Activated CD4-positive, CD25-positive, alpha-beta regulatory T cell treated with anti-CD3 and anti-CD28 coated beads, Interleukin-2, amount 50 U/mL, for 24 hours (primary cell): ENCODE measurements at places on chromosomes 2 and 18.

DNA sequence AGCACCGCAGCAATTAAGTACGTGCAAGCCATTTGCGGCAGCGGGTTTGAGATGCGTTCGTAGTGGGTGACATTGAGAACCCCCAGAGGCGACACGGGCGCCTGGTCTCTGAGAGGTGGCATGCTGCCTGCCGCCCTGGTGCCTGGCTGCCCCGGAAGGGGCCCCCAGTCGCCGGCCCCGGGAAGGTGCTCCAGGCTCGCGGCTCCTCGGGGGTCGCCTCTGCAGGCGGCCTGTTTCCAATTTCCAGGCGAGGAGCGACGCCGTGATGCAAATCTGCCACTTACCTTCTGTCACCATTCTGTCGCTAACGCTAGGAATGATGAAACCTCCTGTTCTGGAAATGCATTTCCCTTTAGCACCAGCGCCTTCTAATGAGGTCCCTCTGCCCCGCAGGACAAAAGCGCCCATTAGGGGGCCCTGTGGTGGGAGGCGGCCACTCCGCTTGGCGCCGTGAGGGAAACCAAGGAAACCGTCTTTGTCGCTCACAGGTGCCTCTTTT lies 13.0 kb downstream of the KIF5C start:
- ATAC-seq: no peak

- no peak for ATAC-seq
These were observed 37.9 kb downstream of the ODC1 start for GRCh38 chr2:10410001-10410822.

GRCh38 chr2:10774394-10774793 lies 38.2 kb downstream of the PDIA6 start:
- no peak for ATAC-seq

GRCh38 chr2:62789918-62790317 lies 84.4 kb downstream of the EHBP1 start:
- no peak for ATAC-seq

- ATAC-seq: peak; percentile 64
These were observed 81.1 kb upstream of the ZNF397 start for GRCh38 chr18:35159782-35160181.

DNA sequence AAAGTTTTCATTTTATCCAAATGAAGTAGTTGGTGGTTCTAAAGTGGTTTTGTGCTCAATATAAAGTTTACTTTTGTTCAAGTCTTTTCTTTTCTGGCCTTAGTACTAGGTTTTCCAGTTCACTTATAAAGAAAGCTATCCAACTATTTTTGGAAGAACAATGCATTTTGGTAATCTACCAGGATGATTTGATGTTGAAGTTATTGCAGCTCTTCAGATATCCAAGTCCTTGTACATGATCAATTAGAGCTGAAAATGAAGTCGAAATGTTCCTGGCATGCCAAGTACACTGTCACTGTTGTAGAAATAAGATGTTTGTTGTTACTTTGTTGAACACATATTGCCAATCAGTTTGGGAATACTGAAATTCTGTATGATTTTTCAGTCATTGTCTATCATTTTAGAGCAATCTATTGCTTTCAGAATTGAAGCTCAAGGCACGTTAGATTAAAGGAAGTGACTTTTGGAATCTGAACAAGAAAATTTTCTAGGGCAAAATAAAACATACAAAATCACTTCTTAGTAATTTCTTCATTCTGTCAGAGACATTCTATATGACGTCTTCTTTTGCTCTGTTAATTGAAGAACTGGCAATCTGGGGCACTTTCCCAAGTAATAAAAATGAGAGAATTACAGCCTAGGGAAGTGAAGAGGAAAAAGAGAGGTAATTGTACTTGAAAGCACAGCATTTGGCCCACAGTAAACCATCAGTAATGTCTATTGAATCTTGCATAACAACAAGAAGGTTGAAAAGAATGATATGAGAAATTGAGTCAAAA lies 232.3 kb downstream of the MREG start:
- ATAC-seq: no peak

- no peak for ATAC-seq
These were observed 514 bp downstream of the BCL2L11 start for GRCh38 chr2:111121028-111121827.

- ATAC-seq: peak; percentile 53
These were observed 27.8 kb downstream of the DNMT3A start for GRCh38 chr2:25313711-25314513.

- ATAC-seq: no peak
These were observed 2.5 kb downstream of the MSTN start for GRCh38 chr2:190060019-190060418.

DNA sequence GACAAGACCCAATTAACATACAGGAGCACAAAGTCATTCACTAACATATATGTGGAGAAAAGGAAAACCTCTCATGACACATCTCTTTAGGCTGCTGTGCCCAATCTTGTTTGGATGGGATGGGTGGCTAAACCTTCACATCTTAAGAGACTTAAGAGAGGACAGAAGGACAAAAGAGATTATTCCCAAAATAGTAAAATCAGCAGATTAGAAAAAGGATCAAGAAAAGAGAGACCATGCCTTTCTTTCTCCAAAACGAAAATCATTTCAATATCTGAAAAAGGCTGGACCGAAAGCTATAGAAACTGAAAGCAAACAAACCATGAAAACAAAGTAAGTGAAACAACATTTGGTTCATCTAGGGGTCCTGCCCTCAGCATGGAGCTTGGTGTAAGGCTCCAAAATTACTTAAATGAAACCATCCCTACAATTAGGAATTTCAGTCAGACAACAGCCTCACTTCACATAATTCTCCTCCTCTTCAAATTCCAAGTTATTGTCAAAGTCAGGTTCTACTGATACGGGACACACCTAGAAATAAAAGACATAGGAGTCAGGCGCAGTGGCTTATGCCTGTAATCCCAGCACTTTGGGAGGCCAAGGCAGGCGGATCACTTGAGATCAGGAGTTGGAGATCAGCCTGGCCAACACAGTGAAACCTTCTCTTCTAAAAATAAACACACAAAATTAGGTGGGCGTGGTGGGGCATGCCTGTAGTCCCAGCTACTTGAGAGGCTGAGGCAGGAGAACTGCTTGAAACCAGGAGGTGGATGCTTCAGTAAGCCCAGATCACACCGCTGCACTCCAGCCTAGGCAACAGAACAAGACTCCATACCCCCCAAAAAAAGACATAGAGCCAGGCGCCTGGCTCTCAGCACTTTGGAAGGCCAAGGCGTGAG lies 5.2 kb downstream of the STARD7 start:
- ATAC-seq: no peak

- ATAC-seq: peak; percentile 70
These were observed 12.6 kb upstream of the KCMF1 start for GRCh38 chr2:84958135-84959059.

GRCh38 chr18:11251891-11252270 lies 102.5 kb upstream of the PIEZO2 start:
- ATAC-seq: no peak

DNA sequence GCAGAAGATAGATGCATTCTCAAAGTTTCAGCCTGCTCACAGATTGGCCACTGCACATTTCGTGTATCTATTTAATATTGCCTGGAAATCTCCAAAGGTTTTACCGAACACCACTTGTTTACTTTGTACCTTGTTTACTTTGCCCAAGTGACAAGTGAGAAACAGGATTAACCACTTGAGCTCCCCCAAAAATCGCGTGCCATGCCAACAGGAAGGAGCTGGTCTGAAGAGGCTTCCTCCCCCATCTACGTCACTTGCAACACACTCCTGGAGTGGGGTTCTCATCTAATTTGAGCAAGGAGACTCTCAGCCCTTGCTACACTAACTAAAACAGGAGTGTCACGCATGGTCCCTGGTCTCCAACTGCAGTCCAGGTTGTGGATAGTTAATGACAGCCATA lies 212.5 kb upstream of the TMEM200C start:
- no peak for ATAC-seq

GRCh38 chr18:10215446-10215845 lies 239.0 kb upstream of the APCDD1 start:
- no peak for ATAC-seq

DNA sequence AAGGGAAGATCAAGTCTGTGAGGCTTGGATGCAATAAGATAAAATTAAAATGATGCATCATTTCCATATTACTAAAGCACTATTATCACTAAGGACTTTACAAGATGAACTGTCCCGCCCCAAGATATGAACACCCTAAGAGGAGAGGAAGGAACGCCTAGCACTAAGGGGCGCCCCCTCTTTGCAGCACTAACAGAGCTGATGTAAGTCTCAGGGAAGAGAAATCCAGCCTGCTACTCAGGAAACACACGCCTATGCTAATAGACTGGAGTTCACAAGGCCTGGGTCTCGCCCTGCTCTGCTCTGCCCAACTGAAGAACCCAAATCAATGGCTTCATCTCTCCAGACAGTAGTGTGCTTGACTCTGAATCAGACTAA lies 6.1 kb downstream of the INO80C start:
- ATAC-seq: no peak

DNA sequence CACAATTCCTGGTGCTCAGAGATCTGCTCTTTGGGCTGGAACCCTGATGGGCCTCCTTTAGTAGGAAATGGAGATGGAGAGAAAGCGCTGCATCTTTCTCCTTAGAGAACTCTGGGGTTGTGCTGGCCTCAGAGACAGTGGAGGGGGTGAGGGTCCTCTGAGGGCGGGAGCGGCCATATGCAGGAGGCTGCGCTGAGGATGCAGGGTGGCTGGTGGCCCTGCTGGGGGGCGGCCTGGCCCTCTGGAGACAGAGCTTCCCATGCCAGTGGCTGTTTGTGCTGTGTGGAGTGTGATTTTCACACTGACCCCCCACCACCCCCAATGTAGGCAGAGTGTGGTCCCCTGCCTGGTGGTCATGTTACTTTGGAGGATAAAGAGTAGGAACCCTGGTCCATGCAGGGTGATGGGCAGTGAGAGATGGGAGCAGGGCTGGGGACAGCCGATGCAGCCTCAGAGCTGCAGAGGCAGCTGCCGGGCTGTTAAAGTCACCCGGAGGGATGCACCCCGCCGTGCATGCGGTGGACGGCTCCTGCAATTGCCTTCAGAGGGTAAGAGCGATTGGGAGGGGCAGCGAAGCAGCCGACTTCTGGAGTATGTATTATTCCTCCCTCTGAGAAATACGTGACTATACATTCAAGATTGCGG lies 194.6 kb downstream of the FAM210A start:
- ATAC-seq: no peak

DNA sequence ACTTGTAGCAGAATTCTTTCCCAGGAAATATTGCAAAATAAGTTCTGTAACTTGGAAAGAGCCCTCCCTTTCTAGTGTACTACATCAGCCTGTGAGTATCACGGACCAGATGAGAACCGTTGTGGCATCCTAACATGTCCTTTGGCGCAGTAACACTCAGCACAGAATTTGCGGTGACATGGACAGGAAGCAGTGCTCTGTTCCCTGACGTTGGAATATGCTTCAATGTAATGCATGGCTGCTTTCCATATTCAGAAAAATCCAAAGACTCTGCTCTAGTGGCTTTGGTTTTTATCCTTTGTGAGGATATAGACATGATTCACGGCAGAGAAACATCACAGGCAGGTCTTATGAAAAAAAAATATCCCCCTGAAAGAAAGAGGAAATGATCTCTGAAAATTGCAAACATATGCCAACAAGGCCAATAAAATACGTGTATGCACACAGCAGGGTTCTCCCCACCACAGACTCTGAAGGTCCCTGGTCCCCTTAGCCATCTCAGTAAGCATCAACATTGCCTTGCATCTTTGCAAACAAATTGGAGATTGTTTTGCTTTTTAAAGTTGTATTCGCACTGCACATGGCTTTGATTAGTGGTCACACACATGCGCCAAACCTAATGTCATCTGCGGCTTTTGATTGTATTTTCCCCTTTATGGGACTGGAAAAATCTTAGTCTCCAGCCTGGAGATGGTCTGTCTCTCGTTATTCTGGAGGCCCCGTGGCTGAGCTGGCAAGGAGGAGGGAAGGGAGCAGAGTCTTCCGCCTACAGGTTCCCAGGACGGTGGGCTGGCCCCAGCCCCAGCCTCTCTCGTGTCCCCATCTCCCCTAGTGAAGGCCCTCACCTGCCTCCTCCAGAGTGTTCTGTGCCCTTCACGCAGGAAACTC lies 122.9 kb downstream of the COPS8 start:
- no peak for ATAC-seq

GRCh38 chr18:67694787-67695186 lies 178.3 kb upstream of the DSEL start:
- ATAC-seq: no peak

GRCh38 chr2:206390181-206390580 lies 53.2 kb upstream of the ADAM23 start:
- ATAC-seq: no peak

DNA sequence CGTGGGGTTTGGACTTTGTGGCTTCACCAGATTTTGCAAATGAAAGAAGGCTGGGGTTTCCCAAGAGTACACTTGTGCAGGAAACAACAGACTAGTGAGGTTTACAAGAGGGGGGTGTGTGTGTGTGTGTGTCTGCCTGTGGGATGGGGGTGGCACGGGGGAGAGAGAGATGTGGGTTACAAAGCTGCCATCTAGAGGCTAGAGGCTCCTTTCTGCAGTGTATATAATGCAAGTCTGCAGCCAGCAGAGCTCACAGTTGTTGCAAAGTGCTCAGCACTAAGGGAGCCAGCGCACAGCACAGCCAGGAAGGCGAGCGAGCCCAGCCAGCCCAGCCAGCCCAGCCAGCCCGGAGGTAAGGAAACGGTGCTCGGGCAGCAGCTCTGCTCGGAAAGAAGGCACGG lies at the start of gene ACKR3:
TSS of gene ACKR3 (plus strand) at position 253 of the 401 bp plus-strand sequence. CDS start 10,641 bp downstream, outside the sequence.
- ATAC-seq: peak; percentile 96

- ATAC-seq: no peak
These were observed 50.8 kb upstream of the RASGRP3 start for GRCh38 chr2:33425586-33426031.

- ATAC-seq: no peak
These were observed 149.3 kb upstream of the ALPP start for GRCh38 chr2:232228971-232229894.

DNA sequence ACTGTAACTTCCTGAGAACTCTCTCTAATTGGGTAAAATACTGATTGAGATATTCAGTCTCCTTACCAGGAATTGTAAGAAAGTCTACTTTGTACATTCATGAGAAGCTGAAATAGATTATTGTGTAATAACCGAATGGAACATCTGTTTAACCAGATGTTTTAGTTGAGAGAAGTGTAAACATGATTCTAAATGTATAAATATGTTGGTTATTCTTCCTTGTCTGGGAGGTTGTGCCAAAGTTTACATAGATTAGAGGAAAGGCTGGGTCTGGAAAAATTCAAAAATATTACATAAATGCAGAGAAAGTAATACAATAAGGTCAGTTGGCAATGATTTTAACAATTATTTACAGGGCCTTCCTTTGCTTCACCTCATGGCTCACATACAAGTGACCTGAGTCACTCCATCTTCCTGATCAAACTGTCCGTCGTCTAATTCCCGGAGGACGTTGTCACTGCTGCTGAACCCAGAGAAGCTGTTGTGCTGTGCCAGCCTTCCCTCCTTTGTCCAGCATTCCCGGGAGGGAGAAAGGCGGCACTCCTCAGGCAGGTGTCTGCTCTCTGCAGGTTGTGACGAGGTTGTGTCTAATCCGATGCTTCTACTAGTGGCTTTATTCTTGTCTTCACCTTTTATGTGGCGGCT lies 55.9 kb downstream of the MOB4 start:
- no peak for ATAC-seq

DNA sequence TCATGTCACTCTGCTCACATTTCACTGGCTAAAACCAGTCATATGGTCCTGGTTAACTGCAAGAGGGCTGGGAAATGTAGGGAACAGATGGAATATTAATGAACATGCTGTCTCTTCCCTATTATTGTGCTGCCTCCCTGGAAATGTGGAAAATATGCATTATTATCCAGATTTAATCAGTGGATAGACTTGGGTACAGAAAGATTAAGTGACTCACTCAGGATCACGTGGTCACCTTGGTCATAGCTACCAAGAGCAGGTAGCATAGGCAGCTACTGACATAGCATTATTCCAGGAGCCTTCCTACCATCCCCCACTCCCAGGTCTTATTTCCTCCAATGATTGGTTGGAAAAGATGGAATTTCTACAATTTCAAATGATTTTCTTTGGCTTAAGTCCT lies 141.1 kb downstream of the HRH4 start:
- no peak for ATAC-seq
